ENCODE measurements at places on chromosomes 5 and 9.

- no peak for DNase-seq
These were observed 123.7 kb downstream of the WDR41 start for GRCh38 chr5:77368367-77368766.

- DNase-seq: no peak
These were observed 157.0 kb upstream of the NTRK2 start for GRCh38 chr9:84512493-84512892.

- DNase-seq: no peak
These were observed 25.8 kb downstream of the ZBTB34 start for GRCh38 chr9:126886034-126886822.

- no peak for DNase-seq
These were observed 14.0 kb downstream of the IL33 start for GRCh38 chr9:6229619-6230018.

DNA sequence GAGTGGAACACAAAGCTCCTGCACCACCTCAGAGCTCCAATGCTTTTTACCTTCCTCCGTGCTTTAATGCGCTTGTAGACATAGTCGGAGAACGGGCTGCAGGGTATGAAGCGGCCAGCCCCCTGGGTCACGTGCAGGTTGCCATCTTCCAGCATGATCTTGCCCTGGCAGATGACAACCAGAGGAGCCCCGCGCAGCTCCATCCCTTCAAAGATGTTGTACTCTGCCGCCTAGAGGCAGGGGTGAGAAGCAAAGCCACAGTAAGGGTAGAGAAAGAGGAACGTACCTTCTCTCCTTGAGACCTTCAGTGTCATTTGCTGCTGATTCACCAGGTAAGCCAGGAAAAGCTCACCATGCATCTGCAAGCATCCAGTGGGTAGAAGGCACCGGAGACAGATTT is 112.3 kb downstream of the DPYSL3 start:
- DNase-seq: no peak

- DNase-seq: no peak
These were observed 39.9 kb downstream of the CEP72 start for GRCh38 chr5:652023-652515.

Measured in urothelium cell line (cell line).